ENCODE measurements at places on chromosomes 4 and X. TPM values are rescaled to one million over a fixed set of nuclear protein-coding genes. Genes with fewer than 3 reads are reported as not detected.
A peak's percentile ranks its signal among the peaks of the same experiment; 100 is the strongest.

The MAGEA6 gene
- total RNA-seq, result 0.32 TPM

DNA sequence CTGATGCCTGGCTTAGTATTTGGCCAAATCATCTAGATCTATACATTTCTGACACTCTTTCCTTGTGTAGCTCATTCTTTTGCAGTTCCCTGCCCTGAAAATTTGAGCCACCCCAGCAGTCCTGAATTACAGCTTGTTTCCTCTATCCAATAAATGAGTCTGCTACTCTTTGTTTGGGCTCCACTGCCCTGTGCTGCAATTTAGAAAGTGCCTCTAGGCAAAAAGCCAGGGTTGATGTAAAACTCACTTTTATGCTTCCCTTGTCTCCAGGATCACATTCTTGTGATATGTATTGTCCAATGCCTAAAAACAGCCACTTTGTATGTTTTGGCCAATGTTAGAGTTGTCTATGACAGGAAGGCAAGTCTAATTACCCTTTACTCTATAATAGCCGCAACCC lies 101.7 kb upstream of the MAP3K15 start:
- DNase-seq, result no peak
- peaks cover 1% of the 10 kb centered on the region for H3K27me3 ChIP-seq
- peaks cover 3% of the 10 kb centered on the region for H3K4me1 ChIP-seq

The RHOXF2 gene
- not detected for total RNA-seq

DNA sequence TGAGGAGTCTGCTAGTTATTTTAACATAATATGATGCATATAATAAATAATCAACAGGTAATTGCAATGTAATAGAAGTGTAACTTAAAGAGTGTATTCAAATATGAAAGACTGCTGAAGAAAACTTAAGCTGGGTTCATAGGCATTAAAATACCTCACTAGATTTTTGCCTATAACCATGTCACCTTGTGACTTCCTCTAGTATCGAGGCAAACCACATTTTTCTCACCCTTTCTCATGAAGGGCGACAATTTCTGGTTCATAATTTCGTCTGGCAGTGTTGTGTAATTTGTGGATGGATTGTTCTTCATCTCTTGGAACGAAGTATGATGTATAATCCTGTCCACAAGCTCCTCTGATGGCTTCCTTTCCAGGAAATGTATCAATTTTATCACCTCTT lies 16.0 kb downstream of the SULT1E1 start:
- no peaks in the 10 kb centered on the region for H3K27me3 ChIP-seq
- H3K4me1 ChIP-seq, result no peaks in the 10 kb centered on the region
- no peak overlapping the region for H3K4me3 ChIP-seq
- no peak for DNase-seq

GRCh38 chr4:131091896-131092295 lies 1995.9 kb downstream of the C4orf33 start:
- H3K27me3 ChIP-seq, result no peaks in the 10 kb centered on the region
- no peak for DNase-seq
- H3K27ac ChIP-seq, result no peak overlapping the region
- no peak overlapping the region for H3K4me3 ChIP-seq
- no peaks in the 10 kb centered on the region for H3K4me1 ChIP-seq

The SYP gene
- 291 TPM for total RNA-seq

- H3K4me1 ChIP-seq, result peaks cover 14% of the 10 kb centered on the region
- H3K27ac ChIP-seq, result peak overlapping the region; percentile 50
Observed at GRCh38 chr4:81898862-81899504, 427.3 kb upstream of the RASGEF1B start.

The TBX22 gene
- total RNA-seq, result not detected

The TCEAL2 gene
- total RNA-seq, result 6.3 TPM

All from glutamatergic neuron (in vitro differentiated cells).